ENCODE measurements at places on chromosomes 7 and 10.

DNA sequence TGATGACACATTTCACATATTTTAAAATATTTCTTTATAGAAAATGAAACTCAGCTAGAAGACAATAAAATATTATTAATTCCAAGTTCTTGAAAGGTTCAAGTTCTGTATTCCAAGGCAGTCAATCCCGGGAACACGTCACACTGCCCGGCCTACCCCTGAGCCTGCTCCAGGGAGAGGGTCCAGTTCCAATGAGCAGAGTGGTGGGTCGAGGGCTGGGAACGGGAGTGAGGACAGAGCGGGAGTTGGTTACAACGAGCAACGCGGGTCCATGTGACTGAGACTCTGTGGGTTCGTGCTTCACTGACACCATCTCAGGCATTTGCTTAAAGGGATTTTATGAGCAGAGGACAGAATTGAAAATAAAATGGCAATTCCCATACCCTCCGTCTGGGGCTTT, 209.4 kb downstream of the TCERG1L start:
- no peak for DNase-seq

DNA sequence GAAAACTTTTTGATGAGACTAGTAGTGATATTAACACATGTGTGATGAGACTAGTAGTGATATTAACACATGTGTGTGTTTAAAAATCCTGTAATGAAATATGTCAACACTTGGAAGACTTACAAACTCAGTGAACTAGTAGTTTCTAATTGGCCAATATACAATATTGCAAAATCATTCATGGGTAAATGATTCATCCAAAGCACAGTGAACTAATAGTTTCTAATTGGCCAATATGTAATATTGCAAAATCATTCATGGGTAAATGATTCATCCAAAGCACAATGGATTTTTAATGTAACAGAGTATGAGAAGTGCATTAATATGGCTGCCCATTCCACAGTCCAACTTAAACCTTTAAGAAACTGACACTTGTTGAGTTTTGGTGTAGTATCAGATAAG, 77.8 kb downstream of the ATAD1 start:
- no peak for DNase-seq

- DNase-seq, result no peak
These were observed 49.9 kb downstream of the NRCAM start for GRCh38 chr7:108406222-108406890.

- no peak for DNase-seq
These were observed 60.4 kb upstream of the KCNIP2 start for GRCh38 chr10:101903827-101904550.

- no peak for DNase-seq
These were observed 21.5 kb downstream of the ZMIZ1 start for GRCh38 chr10:79090134-79090803.

DNA sequence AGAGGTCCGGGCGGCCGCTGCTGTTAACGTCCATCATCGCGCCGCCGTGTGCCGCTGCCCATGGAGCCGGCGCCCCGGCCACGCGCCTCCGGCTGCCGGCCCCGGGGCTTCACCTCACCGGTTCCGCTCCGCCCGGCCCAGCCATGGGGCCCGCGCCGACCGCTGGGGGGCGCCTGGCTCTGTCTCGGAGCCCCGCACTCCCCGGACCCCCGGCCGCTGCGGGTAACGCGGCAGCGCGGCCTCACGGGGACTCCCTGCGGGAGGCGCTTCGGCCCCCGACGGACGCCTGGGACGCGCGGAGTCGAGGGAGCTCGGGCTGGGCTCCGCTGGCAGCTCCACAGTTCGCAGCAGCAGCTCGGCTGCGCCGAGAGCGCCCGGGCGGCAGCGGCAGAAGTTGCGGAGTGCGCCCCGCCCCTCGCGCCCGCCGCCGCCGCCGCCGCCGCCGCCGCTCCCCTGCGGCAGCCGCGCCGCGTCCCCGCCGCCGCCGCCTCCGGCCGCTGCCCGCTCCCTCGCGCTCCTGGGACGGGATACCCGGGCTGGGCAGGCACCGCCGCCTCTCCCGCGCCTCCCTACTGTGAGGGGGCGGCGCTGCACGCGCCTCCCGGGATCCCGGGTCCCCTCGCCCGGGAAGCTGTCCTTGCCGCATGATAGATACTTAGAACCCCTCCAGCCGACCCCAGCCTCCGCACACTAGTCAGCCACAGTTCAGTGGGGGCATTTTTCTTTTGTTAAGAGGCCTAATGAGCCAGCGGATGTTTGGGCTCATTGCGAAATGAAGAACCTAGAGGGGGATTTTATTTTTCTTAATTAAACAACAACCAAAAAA, at the start of gene HTR7:
TSS of gene HTR7 (minus strand) at position 405 of the 826 bp plus-strand sequence. CDS start at position 37, 368 bp downstream.
- DNase-seq, result peak; percentile 26

DNA sequence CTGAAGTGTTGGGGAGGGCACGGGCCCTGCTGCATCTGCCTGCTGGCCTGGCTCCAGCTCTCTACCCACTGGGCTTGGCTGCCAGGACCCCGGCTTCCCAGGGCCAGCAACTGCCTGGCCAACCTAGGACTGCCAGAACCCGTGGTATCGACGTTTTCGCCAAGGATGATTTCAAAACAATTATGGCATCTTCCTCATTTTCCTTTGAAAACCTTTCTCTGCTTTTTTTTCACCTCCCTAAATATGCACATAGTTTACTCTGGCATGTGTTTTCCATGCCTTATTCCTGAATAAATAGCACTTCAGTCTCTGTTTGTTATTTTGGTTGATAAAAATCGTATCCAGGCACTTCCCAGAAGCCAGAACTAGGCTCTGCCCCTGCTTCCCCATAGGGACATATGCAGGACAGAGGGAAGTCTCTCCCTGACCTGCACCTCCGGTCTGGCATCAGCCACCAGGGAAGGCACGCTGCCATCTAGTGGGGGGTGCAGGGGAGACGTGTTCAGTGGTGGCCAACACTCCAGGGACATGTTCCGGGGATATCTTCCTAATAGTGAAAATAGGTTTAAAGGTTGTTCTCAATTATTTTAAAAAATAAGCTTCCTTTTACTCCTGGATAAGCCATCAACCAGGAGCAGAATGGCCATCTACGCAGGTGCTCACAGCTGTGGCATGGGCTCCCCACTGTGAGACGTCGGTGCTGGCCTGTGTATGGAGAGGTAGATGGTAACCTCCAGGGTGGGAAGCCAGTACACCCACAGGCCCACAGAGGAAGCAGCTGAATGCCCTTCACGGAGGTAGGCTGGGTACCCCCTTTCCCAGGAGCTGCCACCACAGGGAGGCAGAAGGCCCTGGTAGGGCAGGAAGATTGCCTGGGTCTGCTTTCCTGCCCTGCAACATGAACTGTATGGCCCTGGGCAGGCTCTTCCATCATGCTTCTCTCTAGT, 30.7 kb upstream of the ANTXRL start:
- peak; percentile 45 for DNase-seq

DNA sequence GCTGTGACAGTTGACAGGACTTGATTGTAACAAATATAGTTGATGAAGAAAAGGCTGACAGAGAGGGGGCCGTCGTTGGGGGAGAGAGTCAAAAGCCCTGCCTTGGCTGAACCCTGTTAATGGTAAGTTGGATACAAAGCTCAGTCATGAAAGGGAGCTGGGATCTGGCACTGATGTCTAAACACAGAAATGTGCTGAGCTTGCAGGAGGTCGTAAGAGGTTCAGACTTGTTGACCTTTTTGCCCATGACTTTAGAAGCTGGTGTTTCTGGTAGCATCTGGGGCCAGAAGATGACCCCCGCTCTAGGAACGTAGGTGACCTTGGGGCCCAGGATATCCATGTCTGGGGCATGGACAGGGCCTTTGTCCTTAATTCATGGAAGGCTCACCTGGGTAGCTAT, 294.7 kb downstream of the TCF7L2 start:
- no peak for DNase-seq
